ENCODE measurements at places on chromosomes 7 and 10. TPM values are rescaled to one million over a fixed set of nuclear protein-coding genes. Genes with fewer than 3 reads are reported as not detected.

DNA sequence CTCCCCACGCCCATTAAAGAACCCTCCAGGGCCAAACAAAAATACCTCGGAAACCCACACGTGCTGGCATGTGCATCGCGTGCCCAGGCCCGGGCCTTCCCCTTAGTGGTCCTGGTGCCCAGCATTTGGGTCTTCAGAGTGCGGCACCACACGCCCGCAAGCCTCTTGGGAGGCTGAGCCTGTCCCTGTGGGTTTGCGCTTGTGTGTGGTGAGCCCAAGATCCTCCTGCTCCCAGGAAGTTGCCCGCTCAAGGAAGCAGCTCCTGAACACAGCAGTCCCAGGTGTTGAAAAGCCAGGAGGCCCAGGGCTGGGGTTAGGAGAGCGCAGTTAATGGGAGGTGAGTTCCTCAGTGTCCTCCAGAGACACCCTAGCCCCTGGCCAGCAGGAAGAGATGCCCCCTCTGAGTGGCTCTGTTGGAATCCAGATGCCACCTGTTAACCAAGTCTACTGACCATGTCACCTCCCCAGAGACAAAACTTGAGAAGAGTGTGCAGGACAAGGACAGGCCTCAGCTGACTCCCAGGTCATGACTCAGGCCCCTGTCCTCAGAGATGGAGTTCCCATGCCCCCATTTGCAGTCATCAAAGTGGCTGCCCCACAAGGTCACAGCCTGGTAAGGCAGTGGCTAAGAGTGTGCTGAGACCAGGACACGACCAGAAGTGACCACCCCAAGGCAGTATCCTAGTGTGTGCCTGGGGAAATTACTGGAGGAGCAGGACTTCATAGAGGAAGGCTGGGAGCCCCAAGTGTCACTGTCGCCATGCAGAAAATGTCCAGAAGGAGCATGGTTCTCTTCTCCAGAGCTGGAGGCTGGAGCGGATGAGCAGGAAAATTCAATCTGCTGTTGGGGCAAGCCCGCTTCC lies 5.2 kb downstream of the FZD9 start:
- DNase-seq = no peak

GRCh38 chr10:132308587-132309470 lies 1.1 kb upstream of the STK32C start:
- DNase-seq = peak; percentile 19

DNA sequence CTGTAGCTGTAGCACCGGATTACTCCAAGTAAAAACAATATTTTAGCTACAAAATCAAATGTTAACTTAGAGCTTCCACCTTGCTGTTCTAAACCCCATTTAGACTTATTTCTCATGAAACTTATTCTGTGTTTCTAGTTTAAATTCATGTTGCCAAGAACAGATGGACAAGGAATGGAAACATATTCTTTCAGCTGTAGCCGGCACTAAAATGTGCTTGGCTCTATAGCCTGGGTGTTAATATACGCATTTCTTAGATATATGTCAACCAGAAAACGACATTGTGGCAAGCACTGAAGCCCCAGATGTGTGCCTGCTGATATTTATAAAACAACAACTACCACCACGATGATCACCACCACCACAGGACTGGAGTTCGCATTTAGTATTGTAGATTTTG lies 190.3 kb upstream of the ETV1 start:
- no peak for DNase-seq

DNA sequence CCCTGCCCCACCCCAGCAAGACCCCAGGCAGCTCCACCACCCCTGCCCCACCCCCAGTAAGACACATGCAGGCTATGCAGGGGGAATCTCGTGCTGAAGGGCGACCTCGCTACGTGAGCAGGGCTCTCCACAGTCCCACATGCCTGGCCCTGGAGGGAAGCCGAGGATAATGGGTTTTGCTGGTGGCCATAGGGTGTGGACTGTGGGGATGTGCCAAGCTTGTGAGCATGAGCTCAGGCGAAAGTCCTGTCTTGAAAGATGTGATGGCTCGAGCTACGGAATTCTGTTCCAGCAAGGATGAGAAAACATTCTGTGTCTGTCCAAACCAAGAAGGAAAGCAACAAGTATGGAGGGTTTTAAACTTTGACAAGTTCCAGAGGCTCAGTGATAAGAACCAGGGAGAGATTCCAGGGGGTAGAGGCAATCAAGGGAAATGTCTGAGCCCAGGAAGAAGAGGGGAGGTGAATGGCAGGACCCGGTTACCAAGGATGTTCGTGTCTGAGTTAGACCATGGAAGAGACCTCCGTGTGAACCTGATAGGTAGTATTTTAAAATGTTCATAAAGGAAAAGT lies 63.1 kb downstream of the PYROXD2 start:
- no peak for DNase-seq

DNA sequence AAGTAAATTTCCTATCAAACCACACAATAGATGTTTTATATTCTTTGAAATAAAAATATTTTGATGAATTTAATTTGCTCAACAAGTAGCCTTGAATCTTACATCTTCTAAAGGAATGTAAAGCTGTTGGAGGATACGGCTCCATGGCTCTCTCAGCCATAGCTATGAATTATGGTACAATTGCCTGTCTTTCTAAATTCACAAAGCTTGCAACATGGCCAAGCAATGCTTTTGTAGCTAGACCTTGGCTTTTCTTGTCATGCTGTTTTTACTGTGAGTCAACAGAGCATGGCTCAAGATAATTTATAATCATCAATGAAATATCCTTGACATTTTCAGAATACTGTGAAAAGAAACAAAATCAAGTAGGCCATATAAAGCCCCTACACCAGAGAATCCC lies 286.7 kb downstream of the CACNA2D1 start:
- DNase-seq = no peak

GRCh38 chr10:6498771-6499170 lies 81.3 kb downstream of the PRKCQ start:
- peak; percentile 55 for DNase-seq

The AP5Z1 gene
- total RNA-seq = 24.1 TPM

The LIPN gene
- total RNA-seq = not detected

The FKBP6 gene
- total RNA-seq = not detected

GRCh38 chr10:35394411-35394851 lies 58.1 kb downstream of the CCNY start:
- DNase-seq = no peak

DNA sequence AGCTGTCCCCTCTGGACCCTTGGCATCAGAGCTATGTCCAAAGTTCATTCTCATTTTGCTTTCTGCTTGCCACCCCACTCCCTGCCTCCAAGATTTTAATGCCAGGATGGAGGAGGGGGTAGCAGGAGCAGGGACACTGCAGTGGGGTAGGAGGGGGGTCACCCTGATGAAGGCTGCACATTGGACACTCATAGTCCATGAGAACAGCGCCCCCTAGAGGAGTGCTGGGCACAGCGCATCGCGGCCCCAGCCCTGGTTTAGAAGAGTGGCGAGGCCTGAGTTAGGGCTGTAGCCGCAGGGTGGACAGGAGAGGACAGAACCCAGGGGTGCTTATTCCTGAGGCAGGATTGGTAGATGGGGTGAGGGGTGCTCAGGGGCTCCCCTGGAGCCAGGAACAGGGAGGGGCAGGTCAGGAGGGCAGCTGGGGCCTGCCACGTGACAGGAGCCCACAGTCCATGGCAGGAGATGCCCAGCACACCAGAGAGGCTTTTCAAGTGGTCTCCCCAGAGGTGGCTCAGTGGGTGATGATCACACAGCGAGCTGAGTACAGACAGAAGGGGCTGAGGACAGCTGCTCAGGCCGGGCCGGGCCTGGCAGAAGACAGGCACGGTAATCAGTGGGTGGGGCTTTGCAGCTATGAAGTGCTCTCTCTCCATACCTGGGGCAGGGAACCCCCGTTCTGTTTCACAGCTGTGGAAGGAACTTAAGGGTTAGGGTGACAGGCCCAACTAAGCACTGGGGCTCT lies 71.4 kb downstream of the NEURL1 start:
- peak; percentile 74 for DNase-seq

DNA sequence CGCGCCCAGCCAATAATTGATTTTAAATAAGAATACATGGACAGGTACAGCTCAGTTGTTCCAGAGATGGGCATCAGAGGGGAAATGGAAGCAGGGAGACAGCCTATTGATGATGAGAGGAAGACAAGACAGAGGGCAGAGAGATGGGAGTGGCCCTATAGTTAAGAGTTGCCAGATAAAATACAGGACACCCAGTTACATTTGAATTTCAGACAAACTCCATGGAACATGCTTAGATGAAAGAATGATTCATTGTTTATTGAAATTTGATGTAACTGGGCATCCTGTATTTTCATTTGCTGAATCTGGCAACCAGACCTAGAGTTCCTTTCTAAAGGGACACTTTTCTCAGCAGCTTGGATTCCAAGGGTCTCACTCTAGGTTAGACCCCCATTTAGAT lies 341.1 kb downstream of the FRMD4A start:
- DNase-seq = no peak

The OR2A1 gene
- total RNA-seq = not detected

DNA sequence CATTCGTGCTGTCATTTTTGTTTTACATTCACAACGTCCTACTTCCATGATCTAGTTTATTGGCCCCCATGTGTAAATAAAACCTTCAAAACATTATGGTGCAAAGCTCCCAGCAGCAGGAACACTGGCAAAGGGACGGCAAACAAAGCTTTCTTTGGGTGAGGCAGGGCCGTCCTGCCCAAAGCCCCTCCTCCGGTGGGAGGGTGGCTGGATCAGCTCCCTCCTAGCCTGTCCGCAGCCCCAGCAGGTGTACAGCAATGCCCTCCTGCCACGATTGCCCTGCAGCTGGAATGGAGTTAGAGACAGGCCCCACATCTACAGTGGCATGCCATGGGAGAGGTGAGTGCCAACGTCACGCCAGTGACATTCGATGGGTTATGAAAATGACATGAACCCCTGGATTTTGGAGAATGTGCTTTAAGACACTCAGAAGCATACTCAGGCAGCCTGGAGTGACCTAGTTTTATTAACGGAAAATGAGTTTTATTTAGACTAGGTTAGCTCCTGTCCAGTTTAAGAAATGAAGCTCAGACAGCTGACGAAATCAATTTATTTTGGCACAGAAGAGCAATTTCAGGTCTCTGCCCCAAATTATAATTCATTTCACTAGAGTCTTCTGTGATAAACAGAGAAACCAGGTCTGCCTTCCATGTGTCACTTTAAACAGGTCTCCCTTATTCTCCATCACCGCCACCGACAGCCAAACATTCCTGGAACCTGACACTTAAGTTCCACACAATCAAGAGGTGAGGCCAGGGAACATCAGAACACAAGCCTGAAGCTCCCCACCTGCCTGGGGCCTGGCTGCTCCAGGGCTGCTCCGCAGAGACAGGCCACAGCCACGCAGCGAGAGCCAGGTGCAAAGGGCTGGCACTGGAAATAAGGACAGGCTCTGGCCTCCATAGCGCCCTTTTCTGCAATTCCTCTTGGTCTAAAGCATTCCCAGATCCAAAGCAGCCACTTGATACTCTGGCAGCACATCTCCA lies 50.1 kb downstream of the VOPP1 start:
- no peak for DNase-seq

GRCh38 chr10:122142641-122143237 lies 128.4 kb upstream of the BTBD16 start:
- DNase-seq = peak; percentile 35

The CCL24 gene
- not detected for total RNA-seq

DNA sequence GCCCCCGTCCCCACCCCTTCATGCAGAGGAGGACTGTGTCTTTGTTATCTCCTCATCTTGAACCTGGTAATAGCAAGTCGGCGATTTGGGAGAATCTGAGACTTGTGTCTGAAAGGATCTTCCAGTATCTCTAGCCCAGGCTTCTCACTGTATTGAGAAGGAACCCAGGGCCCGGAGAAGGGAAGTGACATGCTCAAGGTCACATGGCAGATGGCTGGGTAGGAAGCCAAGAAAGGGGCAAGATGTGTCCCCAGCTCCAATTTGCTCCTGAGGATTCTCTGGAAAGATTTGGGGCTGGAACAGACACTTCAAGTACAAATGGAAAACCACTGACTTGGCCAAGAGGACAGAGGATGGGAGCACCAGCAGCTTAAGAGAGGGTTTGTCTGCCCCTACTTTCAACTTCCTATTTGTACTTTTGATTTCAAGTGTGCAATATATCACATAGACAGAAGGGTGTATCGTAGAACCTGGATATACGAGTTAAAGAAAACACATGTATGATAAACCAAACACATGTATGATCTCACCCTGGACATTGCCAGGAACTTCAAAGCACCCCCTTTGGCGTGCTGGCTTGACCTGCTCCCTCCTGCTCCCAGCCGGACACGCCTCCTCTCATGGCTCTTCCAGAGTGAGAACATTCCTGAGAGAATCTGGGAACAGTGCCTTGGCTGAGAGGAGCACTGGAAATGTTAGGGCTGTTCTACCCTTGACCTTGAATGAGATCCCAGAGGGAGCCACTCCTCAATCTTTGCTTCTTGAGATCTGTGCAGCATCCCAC lies 79.7 kb downstream of the CDH23 start:
- DNase-seq = no peak

The TRIM74 gene
- 1.1 TPM for total RNA-seq

DNA sequence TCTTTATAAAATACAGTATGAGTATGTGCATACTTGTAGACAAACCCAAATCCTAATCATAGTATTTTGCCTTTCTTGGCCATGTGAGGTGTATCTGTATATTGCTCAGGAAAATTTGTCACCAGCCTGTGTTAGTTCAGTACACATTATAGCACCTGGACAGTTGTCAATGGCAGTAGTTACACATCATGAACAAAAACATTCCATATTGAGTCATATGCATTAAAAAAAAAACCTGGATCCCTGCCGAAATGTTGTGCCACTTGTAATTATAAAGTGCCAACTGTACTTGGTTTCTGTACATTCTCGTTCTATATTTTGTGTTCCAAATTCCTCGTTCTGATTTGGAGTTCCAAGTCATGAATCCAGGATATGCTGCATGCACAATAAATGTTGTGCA lies 410.4 kb downstream of the INHBA start:
- no peak for DNase-seq

- peak; percentile 69 for DNase-seq
Observed at GRCh38 chr7:100799037-100799896, 28.1 kb downstream of the EPHB4 start.

The NUPR2 gene
- not detected for total RNA-seq

- DNase-seq = no peak
Observed at GRCh38 chr7:130475776-130476175, 16.1 kb upstream of the MEST start.

Data from activated CD4-positive, alpha-beta memory T cell treated with anti-CD3 and anti-CD28 coated beads for 36 hours (primary cell).